ENCODE measurements at places on chromosomes 1 and 21.

DNA sequence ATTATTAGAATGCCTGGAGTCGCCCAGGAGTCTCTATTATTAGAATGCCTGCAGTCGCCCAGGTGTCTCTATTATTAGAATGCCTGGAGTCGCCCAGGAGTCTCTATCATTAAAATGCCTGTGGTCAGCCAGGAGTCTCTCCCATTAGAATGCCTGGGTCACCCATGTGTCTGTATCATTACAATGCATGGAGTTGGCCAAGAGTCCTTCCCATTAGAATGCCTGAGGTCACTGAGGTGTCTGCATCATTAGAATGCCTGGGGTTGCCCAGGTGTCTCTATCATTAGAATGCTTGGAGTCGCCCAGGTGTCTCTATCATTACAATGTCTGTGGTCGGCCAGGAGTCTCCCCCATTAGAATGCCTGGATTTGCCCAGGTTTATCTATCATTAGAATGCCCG lies 66.9 kb downstream of the RNF187 start:
- H3K36me3 ChIP-seq: no peaks in the 10 kb centered on the region
- H3K27me3 ChIP-seq: no peaks in the 10 kb centered on the region
- peaks cover 14% of the 10 kb centered on the region for H3K4me1 ChIP-seq
- no peak overlapping the region for H3K4me3 ChIP-seq

DNA sequence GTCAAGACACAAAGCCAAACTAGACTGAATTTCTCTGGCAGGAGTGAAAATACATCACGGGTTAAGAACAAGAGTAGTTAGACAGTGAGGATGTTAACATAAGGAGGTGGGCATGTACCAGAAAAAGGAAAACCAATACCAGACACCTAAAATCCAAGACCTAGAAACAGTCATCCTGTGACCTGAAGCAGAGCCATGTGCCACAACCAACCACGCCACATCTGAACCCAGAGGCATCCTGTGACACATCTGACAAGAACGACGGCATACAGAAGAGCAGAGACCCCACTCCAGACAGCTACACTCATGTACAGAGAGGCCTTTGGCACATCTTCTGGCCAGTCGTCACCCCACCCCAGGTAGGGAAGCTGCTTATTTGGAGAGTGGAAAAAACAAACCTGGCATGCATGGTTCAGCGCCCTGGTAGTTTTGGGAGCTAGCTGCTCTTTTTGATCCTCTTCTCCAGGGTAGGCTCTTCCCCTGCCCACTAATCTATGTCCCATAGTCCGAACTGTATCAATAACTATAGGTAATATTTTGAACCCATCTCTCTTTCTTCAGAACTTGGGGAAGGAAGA lies 72.1 kb downstream of the SLC45A1 start:
- no peaks in the 10 kb centered on the region for H3K36me3 ChIP-seq
- no peaks in the 10 kb centered on the region for H3K27me3 ChIP-seq
- no peak for DNase-seq

DNA sequence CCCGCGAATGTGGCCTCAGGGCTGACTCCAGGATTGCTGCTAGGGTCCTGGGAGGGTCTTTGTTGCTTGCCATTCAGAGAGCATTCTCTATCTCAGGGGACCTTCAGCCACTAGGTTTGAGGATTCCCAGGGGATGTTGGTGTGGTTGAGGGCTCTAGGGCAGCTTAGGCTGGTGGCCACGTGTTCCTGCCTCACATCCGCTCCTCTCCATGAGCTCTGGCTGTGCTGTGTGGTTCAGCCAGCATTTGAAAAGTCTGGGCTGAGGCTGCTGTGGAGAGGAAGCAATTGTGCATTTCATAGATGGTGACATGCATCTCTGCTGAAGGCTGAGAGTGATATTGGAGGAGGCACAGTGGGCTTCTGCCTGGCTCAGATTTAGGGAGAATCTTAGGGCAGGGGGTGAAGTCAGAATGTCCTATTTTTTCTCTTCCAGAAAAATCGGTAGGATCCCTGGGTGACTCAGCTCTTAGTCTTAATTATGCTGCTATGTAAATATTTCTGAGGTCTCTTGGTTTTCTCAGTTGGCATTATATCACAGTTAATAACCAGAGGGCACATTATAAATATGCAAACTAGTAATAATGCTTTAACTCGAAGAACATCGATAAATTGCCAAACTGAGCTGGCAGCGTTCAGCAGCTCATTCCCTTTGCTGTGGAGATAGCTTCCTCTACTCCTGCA lies 182.3 kb downstream of the CAMTA1 start:
- peaks cover 18% of the 10 kb centered on the region for H3K4me1 ChIP-seq
- H3K27ac ChIP-seq: no peak overlapping the region
- DNase-seq: no peak
- H3K36me3 ChIP-seq: no peaks in the 10 kb centered on the region

GRCh38 chr1:167747988-167748387 lies 26.2 kb downstream of the MPZL1 start:
- peaks cover 4% of the 10 kb centered on the region for H3K4me1 ChIP-seq
- H3K27ac ChIP-seq: no peak overlapping the region
- H3K4me3 ChIP-seq: no peak overlapping the region
- H3K36me3 ChIP-seq: no peaks in the 10 kb centered on the region
- DNase-seq: no peak

GRCh38 chr1:25232866-25233784 lies 823 bp upstream of the SYF2 start:
- peak; percentile 83 for DNase-seq
- H3K27me3 ChIP-seq: no peaks in the 10 kb centered on the region
- peaks cover 19% of the 10 kb centered on the region for H3K36me3 ChIP-seq

GRCh38 chr1:36585569-36586548 lies 103.1 kb upstream of the CSF3R start:
- H3K4me3 ChIP-seq: no peak overlapping the region
- H3K36me3 ChIP-seq: no peaks in the 10 kb centered on the region
- H3K27me3 ChIP-seq: no peaks in the 10 kb centered on the region
- no peak for DNase-seq
- peaks cover 5% of the 10 kb centered on the region for H3K4me1 ChIP-seq

GRCh38 chr1:93723110-93723509 lies 41.5 kb upstream of the BCAR3 start:
- peaks cover 6% of the 10 kb centered on the region for H3K4me1 ChIP-seq
- no peak for DNase-seq
- no peak overlapping the region for H3K27ac ChIP-seq
- H3K4me3 ChIP-seq: no peak overlapping the region
- H3K27me3 ChIP-seq: no peaks in the 10 kb centered on the region
- no peaks in the 10 kb centered on the region for H3K36me3 ChIP-seq

DNA sequence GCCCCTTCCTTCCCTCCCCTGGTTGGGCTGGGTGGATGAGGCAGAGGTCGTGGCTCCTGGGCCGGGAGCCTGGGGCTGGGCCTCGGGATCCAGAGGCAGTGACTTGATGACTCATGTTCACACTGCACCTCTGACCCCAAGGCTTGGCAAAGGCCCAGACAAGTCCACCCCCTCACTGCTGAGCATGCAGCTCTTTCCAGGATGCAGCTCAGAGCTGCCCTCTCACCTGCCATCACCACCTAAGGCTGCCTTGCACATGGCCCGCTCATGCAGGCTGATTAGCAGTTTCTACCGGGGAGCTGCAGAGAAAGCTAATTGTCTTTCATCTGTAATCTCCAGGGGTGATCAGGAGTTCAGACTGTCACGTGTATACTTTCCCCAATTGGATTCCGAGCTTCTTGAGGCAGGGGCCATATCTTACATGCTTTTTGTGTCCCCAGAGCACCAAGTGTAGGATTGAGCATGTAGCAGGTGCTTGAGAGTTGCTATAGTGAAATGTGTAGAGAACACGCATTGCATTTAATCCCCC lies 62.1 kb downstream of the LRRN2 start:
- DNase-seq: peak; percentile 26
- no peak overlapping the region for H3K4me3 ChIP-seq
- peaks cover 29% of the 10 kb centered on the region for H3K4me1 ChIP-seq
- no peaks in the 10 kb centered on the region for H3K27me3 ChIP-seq
- H3K27ac ChIP-seq: no peak overlapping the region

DNA sequence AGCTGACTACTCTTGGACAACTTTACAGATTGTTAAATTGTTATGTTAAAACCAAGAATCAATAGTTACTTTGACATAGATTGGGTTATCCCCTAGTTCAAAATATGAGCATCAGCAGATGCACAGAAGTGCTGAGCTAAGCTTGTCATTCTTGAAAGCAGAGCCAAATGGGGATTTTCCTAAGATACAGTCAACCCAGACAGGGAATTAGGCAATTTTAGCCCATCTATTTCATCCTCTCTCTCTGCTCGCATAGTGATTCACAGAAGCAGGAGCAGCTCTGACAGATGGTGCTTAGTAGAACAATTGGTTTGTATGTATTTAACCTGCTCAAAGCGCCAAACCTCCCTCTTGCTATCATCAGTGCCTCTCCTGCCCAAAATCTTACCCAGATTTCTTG lies 27.9 kb upstream of the PRRC2C start:
- no peaks in the 10 kb centered on the region for H3K4me1 ChIP-seq
- H3K27me3 ChIP-seq: no peaks in the 10 kb centered on the region
- H3K27ac ChIP-seq: no peak overlapping the region
- H3K36me3 ChIP-seq: no peaks in the 10 kb centered on the region
- no peak for DNase-seq

GRCh38 chr1:235424092-235424491 lies 56.9 kb downstream of the TBCE start:
- H3K36me3 ChIP-seq: no peaks in the 10 kb centered on the region
- DNase-seq: no peak
- no peaks in the 10 kb centered on the region for H3K27me3 ChIP-seq
- H3K4me1 ChIP-seq: peaks cover 9% of the 10 kb centered on the region

GRCh38 chr1:32971576-32971975 lies 7.0 kb upstream of the RNF19B start:
- no peaks in the 10 kb centered on the region for H3K27me3 ChIP-seq
- no peaks in the 10 kb centered on the region for H3K4me1 ChIP-seq
- H3K4me3 ChIP-seq: no peak overlapping the region
- H3K36me3 ChIP-seq: no peaks in the 10 kb centered on the region

GRCh38 chr1:41498804-41499203 lies 14.3 kb upstream of the EDN2 start:
- peaks cover 69% of the 10 kb centered on the region for H3K4me1 ChIP-seq
- H3K4me3 ChIP-seq: no peak overlapping the region
- H3K27ac ChIP-seq: peak overlapping the region; percentile 24

GRCh38 chr1:207565546-207566468 lies 69.8 kb downstream of the CR1 start:
- peak; percentile 34 for DNase-seq
- H3K27ac ChIP-seq: no peak overlapping the region
- no peaks in the 10 kb centered on the region for H3K36me3 ChIP-seq
- no peaks in the 10 kb centered on the region for H3K4me1 ChIP-seq
- H3K27me3 ChIP-seq: no peaks in the 10 kb centered on the region
- H3K4me3 ChIP-seq: no peak overlapping the region

DNA sequence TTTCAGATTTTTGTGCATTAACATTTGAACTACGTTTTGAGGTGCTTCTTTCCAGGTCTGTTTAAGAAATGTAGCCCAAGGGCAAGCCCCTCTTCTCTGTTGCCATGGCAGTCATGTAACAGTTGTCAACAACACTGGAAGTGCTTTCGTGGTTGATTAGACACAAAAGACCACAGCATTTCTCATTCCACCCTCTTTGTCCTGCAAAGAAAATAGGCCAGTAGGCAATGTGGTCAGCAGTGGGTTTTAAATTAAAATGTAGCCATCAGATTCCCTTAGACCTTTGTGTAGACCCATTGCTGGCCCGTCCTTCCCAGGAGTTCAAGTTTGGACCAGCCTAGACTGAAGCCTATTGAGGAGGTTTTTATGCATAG lies 35.4 kb downstream of the VANGL1 start:
- H3K27ac ChIP-seq: no peak overlapping the region
- H3K36me3 ChIP-seq: no peaks in the 10 kb centered on the region
- DNase-seq: no peak
- no peaks in the 10 kb centered on the region for H3K27me3 ChIP-seq
- peaks cover 58% of the 10 kb centered on the region for H3K4me1 ChIP-seq
- no peak overlapping the region for H3K4me3 ChIP-seq

- no peak overlapping the region for H3K4me3 ChIP-seq
- no peak for DNase-seq
- no peak overlapping the region for H3K27ac ChIP-seq
- no peaks in the 10 kb centered on the region for H3K27me3 ChIP-seq
These were observed 526.9 kb downstream of the NEGR1 start for GRCh38 chr1:71755441-71755840.

DNA sequence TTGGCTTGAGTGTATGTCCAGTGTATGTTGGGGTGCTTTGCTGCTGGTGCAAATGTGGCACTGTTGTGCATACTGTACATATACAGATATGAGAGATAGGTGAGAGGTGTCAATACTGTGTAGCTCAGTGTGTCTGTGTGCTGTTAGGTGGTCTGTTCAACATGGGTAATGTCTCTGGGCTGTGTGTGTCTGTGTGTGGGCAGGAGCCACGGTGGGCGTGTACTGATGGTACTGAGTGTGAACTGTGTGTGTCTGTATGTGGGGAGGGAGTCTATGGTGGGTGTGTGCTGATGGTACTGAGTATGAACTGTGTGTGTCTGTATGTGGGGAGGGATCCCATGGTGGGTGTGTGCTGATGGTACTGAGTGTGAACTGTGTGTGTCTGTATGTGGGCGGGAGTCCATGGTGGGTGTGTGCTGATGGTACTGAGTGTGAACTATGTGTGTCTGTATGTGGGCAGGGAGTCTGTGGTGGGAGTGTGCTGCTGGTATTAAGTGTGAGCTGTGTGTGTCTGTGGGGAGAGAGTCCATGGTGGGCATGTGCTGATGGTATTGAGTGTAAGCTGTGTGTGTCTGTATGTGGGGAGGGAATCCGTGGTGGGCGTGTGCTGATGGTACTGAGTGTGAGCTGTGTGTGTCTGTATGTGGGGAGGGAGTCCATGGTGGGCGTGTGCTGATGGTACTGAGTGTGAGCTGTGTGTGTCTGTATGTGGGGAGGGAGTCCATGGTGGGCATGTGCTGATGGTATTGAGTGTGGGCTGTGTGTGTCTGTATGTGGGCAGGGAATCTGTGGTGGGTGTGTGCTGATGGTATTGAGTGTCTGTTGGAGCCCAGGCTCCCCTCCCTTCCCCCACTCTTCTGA lies 32.2 kb upstream of the FOXO6 start:
- H3K27ac ChIP-seq: no peak overlapping the region
- H3K36me3 ChIP-seq: no peaks in the 10 kb centered on the region
- H3K4me3 ChIP-seq: no peak overlapping the region
- no peak for DNase-seq

DNA sequence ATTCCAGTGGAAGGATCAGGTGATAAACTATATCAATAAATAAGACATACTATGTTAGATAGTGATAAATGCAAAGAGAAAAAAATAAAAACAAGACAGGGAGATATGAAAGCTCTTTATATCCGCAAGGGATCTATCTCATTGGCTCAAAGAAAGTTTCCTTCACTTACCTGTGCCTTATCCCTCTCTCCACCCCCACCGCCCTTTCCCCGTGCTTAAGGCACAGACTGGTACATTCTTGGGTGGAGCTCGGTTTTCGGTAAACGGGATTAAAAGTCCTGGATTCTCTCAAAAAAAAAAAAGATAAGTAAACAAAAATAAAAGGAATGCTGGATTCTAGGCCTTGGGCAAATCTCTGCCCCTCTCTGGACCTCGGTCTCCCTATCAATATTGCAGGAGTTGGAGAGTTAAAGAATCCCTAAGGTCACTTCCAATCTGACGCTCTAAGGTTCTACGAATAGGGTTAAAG lies 593 bp upstream of the DNAJC16 start:
- DNase-seq: no peak
- peak overlapping the region; percentile 50 for H3K4me3 ChIP-seq
- 0 out of 2 replicates have a peak, but pooled peaks cover 2% of the 10 kb centered on the region for H3K36me3 ChIP-seq
- peak overlapping the region; percentile 54 for H3K27ac ChIP-seq
- H3K4me1 ChIP-seq: peaks cover 10% of the 10 kb centered on the region

Data from HCT116 (cell line).